CD4-positive, alpha-beta T cell treated with Interleukin-10 for 1 hour (primary cell): ENCODE measurements at places on chromosomes 7 and 10.

GRCh38 chr10:91200314-91201212 is 19.9 kb upstream of the PCGF5 start:
- DNase-seq, result no peak

- no peak for DNase-seq
These were observed 47.5 kb downstream of the CAMK2B start for GRCh38 chr7:44277851-44278250.

GRCh38 chr7:78095549-78095948 is 297.0 kb downstream of the PHTF2 start:
- DNase-seq, result no peak

DNA sequence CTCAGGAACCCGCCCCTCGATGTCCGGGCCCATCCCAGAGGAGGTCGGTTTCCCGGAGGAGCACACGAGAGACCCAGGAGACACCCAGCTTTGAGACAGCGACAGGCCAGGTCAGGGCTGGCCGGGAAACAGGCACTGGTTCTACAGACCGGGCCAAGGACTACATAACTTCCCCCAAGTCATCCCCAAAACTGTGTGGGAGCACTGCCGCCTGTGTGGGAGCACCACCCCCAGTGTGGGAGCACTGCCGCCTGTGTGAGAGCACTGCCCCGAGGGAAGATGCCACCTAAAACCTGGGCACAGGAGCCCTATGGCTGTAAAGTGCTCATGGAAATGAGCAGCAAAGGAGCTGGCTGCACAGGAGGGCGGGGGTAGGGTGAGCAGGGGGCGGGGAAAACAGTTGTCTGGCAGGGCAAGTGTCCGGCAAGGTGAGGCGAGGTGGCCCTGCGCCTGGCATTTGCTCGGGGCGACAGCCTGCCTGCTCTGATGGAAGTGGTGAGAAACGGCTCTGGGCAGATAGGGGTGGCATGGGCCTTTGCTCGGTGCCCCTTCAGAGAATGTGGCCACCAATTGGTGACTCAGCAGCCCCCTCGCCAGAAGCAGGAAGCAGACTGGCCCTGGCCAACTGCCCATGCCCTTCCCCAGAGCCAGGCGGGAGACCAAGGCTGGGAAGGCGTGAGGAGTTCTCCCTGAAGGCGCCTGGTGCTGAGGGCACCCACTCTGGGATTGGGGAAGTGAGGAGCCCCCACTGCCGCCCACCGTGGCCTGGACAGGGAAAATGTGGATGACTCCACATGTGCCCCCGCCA is 26.2 kb downstream of the PAPOLB start:
- no peak for DNase-seq

GRCh38 chr10:9824631-9825071 is 1193.0 kb upstream of the CELF2 start:
- no peak for DNase-seq

GRCh38 chr10:79376751-79377556 is 29.7 kb downstream of the PPIF start:
- DNase-seq, result no peak

DNA sequence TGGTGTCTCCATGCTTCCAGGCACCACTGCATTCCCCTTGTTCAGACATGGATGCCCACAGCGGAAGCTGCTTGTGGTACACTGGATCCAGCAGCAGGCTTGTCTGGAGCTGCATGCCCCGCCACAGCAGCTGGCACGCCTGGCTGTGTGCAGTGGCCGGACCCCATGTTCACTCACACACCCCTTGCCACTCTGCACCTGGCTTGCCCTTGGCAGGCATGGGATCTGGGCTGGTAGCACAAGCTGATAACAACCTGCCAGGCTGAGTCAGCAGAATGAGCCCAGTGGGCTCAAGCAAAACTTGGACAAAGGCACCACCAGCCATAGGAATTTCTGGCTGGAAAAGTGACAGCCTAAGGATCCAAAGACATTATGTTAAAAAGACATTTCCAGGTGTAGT is 91.8 kb upstream of the TMEM168 start:
- no peak for DNase-seq

DNA sequence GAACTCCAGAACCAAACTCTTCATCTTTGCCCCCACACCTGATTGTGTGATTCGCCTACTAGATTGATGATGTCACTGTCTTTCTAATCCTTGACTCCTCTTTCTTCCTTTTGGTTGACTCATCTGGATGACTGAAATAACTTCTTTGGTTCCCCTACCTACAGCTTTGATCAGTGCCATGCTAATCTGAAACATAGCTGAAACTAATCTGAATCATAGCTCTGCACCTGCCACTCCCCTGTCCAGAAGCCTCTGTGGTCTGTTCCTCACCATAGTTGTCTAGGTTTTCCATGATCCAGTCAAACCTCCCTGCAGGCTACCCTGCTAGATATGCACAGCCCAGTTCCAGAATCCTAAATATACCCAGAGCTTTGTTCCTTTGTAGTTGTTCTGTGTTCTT is 51.9 kb downstream of the ZNF365 start:
- DNase-seq, result no peak

GRCh38 chr7:55622241-55622640 is 49.9 kb upstream of the VOPP1 start:
- no peak for DNase-seq

DNA sequence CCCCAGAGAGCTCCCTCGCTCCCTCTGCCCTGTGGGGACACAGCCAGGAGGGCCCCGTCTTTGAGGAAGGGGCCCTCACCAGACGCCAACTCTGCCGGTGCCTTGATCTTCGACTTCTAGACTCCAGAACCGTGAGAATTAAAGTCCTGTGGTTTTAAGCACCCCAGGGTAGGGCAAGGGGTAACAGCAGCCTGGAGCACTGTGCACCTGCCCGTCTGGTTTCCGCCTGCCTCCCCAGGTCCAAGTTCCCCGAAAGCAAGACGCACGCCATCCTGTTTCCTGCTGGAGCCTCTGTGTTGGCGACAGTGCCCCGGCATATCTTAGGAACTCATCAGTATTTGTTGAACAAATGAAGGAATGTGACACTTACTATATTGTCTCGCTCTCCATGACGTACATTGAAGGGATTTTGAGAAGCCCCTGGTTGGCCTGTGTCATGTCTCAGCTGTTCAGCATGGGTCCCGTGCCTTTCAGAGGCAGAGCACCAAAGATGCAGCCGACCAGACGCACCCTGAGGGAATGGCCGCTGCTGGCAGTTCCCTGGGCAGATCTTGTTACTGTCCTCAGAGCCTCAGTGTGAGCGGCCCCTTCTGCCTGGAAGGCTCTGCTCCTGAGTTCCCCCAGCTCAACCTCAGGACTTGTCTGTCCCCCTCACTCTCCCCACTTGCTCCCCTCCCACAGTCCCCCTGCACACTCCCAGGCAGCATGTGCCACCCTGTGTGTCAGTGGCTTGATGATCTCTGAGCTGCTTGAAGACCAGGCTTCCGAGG is 226.2 kb downstream of the TCERG1L start:
- no peak for DNase-seq

- DNase-seq, result peak; percentile 49
These were observed 2.4 kb downstream of the SFMBT2 start for GRCh38 chr10:7408291-7409044.

DNA sequence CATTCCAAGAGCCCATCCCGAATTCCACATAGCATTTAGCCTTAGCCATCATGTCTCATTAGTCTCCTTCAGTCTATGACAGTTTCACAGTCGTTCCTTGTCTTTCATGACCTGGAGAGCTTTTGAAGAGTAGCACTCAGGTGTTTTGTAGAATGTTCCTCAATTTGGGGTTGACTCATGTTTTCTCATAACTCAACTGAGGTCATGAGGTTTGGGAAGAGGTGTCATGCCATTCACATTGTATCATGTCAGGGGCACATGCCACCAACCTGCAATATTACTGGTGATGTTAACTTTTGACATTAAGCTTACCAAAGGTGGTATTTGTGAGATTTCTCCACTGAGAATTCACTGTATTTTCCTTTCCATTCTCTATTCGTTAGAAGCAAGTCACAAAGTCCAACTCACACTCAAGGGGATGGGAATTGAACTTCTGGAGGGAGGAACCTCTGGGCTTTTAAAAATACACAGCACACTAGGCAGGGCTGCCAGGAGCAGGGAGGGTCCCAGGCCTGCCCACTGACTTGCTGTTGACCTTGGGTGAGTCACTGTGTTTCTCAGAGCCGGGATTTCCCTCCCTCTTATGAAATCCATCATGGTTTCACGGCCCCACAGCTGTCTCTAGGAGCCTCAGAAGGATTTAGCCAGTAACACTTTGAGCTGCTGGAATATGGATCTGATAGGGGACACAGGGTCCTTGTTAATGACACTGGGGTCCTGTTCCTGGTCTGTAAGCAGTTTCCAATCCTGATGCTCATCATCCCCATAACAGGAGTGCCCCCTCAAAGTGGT is 74.4 kb upstream of the TCF7L2 start:
- no peak for DNase-seq

- DNase-seq, result no peak
These were observed 77.4 kb downstream of the TPST1 start for GRCh38 chr7:66282591-66282935.

- DNase-seq, result no peak
These were observed 263.6 kb downstream of the SKIDA1 start for GRCh38 chr10:21261842-21262294.

DNA sequence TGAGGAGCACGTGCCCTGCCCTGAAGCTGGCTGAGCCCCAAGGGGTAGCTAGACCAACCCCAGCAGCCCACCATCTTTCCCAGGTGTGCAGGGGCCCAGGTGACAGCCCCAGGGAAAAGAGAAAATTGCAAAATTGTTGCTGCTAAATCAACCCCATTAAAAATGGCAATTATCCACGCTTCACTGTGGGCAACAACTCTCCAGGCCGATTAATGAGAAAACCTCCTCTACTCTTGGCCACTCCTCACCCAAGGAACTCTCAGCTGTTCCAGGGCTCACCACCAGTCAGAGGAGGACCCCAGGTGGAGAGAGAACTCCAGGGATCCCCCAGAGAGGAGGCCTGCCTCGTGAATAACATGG is 516.1 kb upstream of the MGMT start:
- no peak for DNase-seq

DNA sequence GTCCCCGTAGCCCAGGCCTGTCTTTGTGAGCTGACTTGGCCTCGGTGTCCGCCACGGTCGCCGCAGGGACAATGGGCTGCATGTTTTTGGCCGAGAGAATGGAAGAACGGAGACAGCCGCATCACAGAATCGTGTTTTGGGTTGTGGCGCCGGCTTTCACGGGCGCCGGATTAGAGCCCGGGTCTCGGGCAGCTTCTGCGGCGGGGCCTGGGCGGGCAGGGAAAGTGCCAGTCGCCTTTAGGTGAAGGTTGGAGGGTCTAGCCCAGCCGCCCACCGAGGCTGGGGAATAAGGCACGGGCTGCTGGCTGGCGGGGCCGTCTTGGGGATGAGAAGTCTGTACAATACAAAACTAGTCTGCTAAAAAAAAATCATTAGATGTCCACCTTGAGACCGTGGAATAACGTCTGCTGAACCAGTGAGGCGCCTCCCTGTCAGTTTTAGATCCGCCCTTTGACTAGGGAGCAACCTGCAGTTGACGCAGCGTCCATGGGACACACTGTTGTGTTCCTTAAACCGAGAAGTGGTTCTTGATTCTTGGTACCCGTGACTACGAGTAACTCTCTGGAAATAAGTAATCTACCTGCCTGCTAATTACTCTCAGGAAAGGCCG is 577 bp downstream of the DNAJB9 start:
- peak; percentile 60 for DNase-seq

- no peak for DNase-seq
These were observed 138.7 kb downstream of the C10orf105 start for GRCh38 chr10:71580926-71581325.

DNA sequence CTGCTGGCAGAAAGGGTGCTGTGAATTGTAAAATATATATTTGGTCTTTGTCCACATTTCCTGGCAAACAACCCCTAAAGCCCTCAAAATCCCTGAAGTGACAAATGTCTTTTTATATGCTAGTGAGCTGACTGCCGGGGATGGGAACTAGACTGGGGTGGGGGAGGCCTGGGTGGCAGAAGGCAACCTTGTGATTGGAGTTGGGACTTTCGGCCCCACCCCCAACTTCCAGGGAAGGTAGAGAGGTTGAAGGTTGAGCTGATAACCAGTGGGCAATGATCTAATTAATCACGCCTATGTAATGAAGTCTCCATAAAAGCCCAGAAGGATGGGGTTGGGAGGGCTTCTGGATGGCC is 2.7 kb downstream of the EPHA1 start:
- no peak for DNase-seq

GRCh38 chr10:34835908-34836508 is 20.9 kb upstream of the PARD3 start:
- no peak for DNase-seq

GRCh38 chr10:44776181-44776580 is 135.0 kb upstream of the TMEM72 start:
- DNase-seq, result no peak

- DNase-seq, result no peak
These were observed 84.2 kb downstream of the SEMA3A start for GRCh38 chr7:84110400-84110799.

DNA sequence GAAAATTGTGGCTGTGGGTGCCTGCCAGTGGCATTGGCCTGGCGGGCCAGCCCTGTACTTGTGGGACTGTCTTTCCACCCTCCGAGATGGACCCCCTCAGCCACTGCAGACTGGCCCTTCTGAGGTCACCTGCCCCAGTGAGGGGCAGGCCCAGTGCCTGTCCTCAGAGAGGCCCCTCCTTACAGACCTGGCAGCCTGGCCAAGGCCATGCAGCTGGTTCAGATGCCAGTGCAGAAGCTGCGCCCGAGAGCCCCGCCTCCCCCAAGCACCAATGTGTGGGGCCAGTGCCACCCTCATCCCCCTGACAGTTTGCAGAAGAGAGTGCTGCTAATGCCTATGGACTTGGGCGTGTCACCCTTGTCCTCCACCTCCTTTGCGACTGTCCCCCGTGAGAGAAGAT is 10.0 kb downstream of the ZNF316 start:
- DNase-seq, result no peak

DNA sequence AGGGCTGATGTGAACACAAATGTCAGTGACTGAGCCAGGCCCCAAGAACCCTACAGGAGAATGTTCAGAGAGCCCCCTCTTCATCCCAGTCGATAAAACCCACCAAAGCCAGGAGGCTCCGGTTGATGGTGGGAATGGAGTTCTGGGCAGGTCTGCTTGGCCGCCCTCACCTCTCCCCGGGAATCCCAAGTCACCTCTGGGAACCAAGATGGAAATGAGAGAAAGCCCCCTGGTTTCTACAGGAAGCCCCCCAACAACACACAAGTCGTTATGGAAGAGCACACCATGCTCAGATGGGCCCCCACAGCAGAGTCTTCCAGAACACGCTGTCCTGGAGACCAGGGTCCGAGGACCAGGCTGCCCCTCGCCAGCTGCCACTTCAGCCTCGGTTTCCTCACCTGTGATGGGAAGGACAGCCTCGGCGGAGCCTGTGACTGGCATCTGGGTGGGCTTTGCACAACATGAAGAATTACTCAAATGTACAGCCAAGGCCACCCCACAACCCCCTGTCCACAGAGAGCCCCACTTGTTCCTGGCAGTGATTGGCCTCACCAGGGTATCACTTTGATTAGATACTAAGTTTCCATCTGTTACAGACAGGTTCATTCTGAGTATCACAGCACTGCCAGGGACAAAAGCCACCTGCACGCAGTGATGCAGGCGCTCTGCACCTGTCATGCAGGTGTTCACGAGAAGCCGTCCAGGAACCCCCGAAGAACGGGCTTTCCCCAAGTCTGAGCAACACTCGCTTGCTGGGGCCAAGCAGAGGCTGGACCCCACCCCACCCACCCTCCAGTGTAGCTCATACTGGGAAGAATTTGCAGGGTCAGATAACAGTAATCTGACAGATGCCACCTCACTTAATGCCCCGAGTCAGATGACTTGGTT is 57.6 kb downstream of the MKI67 start:
- no peak for DNase-seq

- DNase-seq, result no peak
These were observed 9.2 kb downstream of the CDHR3 start for GRCh38 chr7:105972276-105972675.

- DNase-seq, result no peak
These were observed 149.2 kb downstream of the C1GALT1 start for GRCh38 chr7:7331523-7331922.
